ENCODE measurements at places on chromosomes 5 and 9.

DNA sequence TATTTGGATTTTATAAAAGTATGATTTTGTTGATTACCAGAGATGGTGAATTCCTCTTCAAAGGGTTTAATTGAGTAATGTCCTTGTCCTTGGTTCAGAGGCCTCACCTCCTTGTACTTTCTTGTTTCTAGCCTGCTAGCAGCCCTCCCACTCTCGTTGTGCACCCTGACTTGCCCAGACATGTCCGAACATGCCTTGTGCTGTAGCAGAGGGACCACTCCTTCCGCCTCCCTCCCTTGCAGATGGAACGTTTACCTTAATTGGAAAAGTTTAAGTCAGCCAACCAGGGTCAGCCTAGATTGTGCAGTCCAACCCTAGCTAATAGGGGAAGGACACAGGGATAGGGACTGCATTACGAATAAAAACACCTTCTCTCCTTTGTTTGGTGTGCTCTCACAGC is 406.9 kb upstream of the NMUR2 start:
- DNase-seq = peak; percentile 3

GRCh38 chr9:113221800-113222481 is 597 bp downstream of the SLC31A1 start:
- peak; percentile 14 for DNase-seq

DNA sequence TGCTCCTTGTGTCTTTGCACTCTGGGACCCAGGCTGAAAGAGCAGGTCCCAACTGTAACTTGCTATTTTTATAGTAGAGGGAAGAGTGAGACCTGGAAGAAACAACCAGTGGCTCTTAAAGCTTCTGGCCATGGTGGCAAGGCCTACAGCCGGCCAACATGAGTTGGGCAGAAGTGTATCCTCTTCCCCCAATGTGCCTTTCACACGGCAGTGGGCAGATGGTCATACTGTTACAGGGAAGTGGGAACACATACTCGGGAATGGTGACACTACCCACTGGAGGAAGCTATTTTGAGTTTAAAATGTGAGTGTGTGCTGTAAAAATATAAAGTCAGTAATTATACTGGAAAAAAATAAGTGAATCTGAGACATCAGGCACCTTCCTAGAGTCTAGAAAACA is 116.0 kb downstream of the MVB12B start:
- DNase-seq = no peak

DNA sequence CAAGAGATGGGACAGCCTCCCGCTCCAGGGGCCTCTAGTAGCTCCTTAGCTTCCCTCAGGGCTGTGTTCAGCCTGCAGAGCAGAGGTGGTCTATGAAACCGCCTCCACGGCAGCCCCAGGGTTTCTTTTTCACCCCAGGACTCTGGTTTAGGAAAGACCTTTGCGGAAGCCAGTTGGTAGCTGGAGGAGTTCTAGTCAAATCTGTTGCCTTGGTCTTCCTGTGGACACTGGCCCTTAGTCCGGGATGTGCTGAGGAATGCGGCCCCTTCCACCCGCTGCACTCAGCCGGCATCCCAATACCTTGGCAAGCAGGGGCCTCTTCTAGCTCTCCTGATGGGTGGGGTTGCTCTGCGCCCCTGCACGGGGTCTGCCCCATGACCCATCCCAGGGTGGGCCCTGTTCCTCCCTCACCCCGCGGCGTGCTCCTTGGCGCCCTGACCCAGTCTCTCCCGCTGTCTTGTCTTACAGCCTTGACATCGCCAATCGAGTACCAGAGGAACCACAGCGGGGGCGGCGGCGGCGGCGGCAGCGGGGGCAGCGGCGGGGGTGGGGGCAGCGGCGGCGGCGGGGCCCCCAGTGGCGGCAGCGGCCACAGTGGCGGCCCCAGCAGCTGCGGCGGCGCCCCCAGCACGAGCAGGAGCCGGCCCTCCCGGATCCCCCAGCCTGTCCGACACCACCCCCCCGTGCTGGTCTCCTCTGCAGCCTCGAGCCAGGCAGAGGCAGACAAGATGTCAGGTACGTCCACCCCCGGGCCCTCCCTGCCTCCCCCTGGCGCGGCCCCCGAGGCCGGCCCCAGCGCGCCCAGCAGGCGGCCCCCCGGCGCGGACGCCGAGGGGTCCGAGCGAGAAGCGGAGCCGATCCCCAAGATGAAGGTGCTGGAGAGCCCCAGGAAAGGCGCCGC is 94.3 kb upstream of the OTULINL start:
- no peak for DNase-seq

DNA sequence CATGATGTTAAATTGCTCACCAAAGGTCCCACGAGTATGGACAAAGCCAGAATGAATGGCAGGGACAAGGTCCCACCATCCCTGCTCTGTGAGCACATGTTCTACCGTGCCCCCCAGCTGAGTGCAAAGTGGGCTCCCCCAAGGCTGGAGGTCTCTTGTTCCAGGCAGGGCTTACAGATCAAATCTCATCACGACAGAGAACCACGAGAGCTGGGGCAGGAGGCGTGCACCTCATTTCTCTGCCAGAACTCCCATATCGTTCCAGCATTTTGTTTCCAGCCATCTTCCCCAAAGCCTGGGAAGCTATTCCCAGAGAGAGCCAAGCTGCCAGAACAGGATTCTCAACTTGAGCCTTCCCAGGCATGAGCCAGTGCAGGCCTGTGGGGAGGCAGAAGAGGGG is 108.5 kb downstream of the ZNF354C start:
- DNase-seq = no peak

DNA sequence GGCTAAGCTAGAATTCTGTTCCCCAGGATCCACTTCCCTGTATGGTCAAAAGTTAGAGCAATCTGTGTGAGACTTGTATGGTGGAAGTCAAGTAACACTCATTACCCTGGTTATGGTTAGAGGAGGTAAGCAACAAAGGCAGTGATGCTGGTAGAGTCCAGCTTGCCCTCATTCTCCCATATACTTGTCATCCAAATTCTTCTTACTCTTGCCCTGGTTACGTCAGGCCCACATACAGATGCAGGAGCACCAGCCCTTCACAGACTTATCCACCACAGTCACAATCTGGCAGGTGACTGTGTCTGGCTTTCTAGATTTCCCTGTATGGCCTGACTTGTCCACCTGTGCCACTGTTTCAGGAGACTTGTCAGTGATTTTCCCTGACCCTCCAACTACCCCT is 35.4 kb downstream of the PGGT1B start:
- DNase-seq = no peak

DNA sequence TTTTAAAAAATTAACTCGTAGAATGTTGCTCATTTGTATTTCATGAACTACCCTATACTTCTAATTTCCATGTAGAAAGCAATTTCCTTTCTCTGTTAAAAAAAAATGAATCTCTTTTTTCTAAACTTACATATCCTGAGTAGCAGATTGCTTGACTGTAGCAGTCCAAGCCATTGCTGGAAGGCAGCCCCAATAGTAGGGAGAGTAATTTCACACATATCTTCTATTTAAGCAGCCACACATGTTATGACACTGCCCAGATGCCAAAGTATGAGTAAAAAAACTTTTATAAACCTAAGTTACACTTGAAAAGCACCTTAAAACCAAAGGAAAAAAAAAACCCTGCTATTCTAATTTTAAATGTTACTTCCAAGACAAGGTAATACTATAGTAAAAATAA is 69.6 kb downstream of the FBXL17 start:
- no peak for DNase-seq

DNA sequence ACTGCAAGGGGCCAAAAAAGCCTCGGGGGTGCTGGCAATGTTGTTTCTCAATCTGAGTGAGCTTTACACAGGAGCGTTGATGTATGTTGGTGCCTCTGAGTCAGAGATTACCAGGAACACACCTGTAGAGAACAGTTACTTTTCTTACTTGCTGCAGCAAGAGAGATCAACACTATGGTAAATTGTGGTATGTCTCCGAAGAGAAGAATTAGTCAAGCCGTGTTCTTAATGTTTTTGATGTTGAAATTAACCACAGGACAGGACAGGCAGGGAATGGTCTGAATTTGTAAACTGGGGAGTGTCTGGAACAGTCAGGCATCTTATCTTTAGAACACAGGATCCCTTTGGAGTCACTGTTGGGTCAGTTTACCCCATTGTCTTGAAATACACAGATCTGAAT is 285.7 kb downstream of the DNAH5 start:
- DNase-seq = no peak

- DNase-seq = no peak
Observed at GRCh38 chr5:137147346-137147745, 351.8 kb downstream of the SPOCK1 start.

DNA sequence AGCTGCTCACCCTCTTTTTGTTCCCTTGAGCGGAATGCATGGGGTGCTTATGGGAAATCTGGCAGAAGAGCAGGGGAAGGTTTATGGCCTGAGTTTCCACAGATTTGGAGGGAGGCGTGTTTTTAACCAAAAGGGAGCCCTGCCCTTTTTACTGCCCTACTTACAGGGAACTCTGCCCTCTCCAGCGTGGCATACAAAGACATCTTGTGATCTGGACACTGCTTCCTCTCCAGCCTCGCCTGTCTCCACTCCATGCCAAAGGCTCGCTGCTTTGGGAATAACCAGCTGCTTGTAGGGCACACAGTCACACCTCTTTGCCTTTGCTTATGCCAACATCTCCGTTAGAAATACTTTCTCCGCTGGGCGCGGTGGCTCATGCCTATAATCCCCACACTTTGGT is 314.2 kb downstream of the ARHGAP26 start:
- DNase-seq = no peak

- no peak for DNase-seq
Observed at GRCh38 chr5:112554101-112554977, 135.3 kb upstream of the EPB41L4A start.

- DNase-seq = no peak
Observed at GRCh38 chr5:96940586-96940985, 4.7 kb downstream of the LNPEP start.

DNA sequence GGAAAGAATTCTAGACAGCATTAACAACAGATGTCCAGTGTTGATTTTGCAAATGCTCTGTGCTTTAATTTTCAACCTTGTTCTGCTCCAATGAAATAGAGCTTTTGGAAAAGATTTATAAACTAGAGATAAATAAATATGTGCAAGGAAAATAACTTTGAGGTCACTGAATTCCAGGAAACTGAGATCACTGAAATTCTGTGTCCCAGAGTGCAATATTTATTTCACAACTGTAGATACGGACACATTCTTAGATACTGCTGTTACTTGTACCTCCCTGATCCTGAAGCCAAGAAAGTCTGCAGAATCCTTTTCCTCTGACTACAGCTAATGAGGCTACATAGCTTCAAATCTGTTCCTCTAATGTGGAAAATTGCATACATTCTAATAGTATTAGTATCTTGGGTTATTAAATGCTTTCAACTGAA is 222.9 kb downstream of the DOCK8 start:
- DNase-seq = no peak
